Activated CD4-positive, CD25-positive, alpha-beta regulatory T cell (primary cell): ENCODE measurements at places on chromosomes 16 and 17.

- no peak for DNase-seq
Observed at GRCh38 chr17:63841350-63842172, 924 bp downstream of the SMARCD2 start.

GRCh38 chr16:84656649-84657048 is 8.3 kb downstream of the KLHL36 start:
- no peak for DNase-seq

GRCh38 chr17:28136923-28137322 is 94.4 kb downstream of the NLK start:
- DNase-seq: no peak

DNA sequence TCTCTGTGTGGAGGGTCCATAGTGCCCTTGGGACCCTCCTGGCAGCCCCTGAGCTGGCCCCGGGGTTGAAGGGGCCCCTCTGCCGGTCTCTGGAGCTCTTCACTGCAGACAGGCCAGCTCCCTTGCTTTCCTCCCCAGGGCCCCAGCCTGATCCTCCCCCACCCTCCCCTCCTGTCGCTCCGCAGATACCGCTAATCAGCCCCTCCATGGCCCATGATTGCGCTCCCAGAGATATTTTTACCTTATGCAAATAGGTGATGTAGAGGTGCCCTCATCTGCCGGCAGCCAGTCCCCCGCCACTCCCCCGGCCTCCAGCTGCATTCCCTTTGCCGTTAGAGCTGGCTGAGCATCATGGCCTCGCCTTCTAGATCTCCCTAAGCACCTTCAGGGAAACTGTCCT is 9.2 kb downstream of the MMP15 start:
- no peak for DNase-seq

DNA sequence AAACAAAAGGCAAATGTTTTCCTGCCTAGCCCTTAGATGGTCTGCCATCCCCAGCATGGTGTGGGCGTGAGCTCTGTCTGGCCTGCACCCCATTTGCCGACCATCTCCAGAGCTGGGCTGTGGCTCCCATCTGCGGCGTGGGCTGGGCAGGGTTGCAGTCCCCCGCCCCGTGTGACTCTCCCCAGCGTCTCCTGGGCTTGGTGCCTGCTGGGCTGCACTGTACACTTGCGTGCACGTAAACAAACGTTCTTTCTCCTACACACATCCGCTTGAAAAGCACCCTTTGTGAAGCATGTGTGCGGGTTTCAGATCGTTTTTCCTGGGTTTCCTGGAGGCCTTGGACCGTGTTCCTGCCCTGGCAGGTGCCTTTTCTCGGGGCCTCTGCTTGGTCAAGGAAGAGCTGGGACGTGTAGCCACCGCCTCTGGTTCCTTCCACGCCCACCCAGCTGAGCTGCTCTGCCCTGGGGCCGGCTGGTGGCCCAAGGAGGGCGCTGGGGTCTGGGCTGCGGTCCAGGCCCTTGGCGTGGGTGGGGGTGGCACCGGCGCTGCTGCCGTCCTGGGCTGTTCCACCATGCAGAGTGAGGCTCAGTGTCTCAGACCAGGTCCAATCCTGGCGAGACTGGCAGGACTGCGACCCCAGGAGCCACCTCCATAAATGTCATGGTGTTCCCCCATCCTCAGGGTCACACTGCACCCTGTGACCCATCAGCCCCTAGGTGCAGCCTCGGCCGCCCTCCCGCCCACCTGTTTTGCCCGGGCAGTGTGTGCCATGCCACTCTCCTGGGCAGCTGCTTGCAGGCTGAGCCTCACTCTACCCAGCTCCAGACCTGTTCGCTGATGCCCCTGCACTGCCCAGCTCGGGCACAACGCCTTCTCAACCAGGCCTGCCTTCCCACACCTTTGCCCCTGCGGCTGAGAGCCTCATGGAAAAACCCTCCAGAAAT is 9.9 kb upstream of the BAIAP3 start:
- DNase-seq: no peak

DNA sequence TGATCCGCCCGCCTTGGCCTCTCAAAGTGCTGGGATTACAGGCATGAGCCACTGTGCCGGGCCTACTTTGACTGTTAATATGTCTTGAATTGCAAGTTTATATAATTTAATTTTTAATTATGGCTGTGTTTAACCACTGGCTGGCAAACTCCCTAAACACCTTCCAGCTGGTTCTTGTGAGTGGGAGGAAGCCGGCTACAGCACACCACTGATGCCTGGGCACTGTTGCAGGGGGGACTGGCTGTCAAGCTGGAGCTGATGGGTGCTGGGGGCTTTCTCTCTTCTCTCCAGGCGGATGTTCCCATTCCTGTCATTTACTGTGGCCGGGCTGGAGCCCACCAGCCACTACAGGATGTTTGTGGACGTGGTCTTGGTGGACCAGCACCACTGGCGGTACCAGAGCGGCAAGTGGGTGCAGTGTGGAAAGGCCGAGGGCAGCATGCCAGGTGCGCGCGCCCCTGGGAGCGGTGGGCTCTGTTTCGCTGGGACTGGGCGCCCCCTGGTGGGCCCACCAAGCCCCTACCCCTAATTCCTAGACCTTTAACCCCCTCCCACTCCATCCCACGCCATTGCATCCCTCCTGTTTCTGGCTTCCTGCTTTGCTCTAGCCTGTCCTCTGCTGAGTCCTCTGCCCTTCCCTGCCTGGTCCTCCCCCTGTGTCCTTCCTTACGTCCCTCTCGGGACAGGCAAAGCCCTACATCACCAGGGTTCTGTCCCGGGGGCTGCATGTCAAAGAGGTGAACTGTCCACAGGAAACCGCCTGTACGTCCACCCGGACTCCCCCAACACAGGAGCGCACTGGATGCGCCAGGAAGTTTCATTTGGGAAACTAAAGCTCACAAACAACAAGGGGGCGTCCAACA is 9.5 kb downstream of the TBX21 start:
- DNase-seq: no peak

DNA sequence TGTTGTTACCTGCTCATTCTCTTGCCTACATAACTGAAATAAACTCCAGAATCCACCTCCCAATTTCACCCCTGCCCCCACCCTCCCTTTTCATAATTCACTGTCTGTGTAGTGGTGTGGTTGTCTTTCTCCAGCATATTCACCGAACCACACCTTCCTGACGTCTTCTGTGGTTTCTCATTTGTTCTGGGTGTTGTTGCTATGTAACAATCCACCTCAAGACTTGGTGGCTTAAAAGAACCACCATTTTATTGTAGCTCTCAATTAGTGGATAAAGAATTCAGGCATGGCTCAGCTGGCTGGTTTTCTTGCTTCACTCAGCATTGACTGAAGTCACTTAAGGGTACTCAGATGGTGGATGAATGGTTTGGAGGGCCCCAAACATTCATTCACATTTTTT is 229.8 kb downstream of the MAF start:
- DNase-seq: no peak

DNA sequence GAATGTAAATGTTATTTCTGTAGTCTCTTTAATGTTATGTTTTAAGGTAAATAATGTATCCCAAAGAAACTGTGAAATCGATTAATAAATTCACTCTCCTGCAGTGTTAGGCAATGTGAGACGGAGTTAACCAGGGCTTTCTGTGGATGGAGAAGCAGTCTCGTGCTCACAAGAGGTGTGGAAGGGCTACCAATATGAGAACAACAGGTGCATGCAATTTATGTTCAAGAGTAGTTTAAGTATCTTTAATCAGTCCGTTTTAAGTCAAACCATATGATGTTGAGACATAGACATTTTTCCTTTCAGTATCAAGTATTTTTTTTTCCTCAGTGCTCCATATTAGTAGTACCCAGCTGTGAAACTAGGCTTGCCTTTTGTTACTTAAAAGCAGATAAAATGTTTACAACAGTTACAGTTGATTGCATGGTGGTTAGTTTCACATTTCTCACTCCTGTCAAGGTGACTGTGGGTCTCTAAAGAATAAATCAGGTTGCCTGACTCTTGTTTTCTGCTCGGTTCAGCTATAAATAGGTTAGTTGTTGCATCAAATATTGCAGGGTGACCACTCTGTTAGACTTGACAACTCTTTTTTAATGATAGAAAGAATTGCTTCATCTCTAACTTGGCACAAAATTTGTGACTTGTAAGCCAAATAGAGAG is 54.4 kb downstream of the COX10 start:
- no peak for DNase-seq

GRCh38 chr16:75377729-75378386 is 55.4 kb downstream of the CFDP1 start:
- no peak for DNase-seq

DNA sequence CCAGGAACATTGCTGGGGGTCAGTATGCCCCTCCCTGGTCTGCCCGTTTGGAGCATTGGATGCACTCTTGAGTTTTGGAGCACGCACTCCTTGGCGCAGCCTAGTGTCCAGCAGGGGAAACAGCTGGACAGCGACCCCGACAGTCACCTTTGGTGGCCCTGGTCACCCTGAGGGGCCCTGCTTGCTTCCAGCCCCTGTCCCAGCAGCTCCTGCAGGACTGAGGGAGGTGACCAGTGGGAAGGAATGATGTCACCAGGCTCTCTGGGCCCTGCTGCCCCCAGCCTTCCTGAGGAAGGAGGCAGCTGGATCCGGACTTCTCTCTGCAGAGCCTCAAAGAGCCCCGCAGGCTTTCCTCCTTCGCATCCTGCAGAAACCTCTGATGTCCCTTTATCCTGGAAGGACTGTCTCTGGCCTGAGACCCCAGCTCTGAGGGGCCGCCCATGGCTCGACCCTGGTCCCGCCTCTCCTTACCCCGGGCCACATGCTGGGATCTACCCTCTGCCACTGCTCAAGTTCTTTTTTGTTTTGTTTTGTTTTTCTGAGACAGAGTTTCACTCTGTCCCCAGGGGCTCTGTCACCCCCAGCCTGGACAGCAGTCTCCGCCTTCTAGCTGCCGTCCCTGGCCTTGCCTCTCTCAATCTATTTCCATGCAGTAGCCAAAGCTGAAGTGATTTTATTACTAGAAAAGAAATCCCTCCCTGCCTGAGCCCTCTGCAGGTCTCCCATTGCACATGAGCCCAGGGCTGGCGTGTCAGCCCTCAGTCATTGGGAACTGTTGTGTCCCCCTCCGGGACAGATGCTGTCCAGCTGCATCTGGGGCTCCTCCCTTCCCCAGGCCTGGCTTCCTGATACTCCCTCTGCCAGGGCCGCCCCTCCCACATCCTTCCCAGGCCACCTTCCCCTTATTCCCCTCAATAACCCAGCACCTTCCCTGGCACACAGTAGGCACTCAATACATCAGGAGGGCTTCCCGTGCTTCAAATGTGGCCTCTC is 11.6 kb downstream of the ZSCAN10 start:
- no peak for DNase-seq

- no peak for DNase-seq
Observed at GRCh38 chr17:38355251-38355650, 3.6 kb downstream of the SOCS7 start.

DNA sequence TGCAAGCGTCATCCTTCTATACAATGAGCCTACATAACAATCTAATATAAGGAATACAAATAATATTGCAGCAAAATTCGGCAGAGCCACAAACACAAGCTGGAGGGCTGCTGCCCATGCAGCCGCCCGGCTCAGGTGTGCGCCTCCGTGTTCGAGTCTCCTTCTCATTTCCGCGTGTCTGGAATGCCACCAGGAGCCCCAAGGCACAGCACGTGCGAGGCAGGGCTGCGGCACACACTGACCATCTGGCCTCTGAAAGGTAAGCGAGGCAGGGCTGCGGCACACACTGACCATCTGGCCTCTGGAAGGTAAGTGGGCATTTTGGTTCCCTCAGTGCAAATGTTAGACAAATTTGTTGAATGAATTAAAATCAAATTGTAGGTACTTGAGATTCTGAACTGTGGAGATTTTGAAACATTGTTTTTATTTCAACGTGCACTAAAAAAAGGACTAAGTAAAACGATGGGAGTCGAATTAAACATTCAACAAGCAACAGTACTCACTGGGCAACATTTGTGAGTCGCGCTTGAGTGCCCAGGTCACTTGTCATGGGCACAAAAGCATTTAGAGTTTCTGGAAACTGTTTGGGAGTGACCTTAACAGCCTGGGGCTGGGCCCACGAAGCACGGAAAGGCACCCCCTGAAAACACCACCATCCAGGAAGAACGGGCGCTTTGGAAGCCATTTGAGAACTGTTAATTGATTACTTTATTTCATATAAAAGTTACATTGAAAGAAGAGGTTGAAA is 37.4 kb downstream of the ZDHHC7 start:
- no peak for DNase-seq

GRCh38 chr17:82301916-82302567 is 15.4 kb downstream of the CD7 start:
- DNase-seq: no peak

DNA sequence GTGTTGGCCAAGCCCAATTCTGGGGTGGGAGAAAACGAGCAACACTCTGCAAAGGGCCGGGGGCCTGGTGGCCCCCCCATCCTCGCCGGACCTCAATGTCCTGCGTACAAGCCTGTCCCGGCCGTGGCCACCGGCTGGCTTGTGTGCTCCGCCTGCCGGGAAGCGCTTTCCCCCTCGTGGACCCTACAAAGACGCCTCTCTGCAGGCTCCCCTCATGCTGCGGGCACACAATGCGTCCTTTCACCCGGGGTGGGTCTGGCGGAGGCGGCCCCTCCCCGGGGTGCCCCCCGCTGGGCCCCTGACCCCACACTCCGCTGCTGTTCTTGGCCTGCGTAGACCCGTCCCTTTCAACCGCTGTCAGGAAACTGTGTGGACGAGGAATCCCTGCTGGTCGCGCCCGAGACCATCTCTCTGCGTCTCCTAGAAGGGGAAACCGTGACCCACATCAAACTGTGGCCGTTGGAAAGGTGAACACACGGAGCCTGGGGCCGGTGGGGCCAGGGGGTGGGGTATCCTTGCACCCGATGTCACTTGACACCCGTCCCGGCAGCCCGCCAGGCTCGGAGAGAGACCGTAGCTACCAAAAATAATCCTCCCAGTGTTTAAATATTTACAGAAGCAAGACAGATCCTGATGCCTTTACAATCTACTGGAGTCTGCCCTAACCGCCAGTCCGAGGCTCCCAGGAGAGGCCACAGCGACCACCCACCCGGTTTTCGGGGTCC is 43.6 kb downstream of the TBC1D16 start:
- DNase-seq: no peak

GRCh38 chr16:72637306-72637705 is 410.6 kb downstream of the ZFHX3 start:
- DNase-seq: no peak

DNA sequence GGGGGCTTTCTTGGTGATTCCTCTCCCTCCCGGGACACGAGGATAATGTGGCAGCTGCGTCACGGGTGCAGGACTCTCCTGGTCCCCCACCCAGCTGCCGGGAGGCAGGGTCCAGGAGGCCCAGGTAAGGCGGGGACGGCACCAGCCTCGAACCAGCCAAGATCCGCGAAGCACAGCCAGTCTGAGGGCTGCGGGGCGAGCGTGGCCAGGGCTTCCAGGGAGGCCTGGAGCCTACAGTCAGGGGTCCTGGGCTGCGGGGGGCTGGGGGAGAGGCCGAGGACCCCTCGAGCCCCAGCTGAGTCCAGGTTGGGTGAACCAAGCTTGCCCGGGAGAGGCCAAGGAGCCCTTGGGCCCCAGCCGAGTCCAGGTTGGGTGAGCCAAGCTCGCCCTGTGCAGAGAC is 10.0 kb downstream of the TPSD1 start:
- DNase-seq: no peak
